ENCODE measurements at places on chromosomes 1 and 21. TPM values are rescaled to one million over a fixed set of nuclear protein-coding genes. Genes with fewer than 3 reads are reported as not detected.

GRCh38 chr1:29292344-29292743 is 56.0 kb downstream of the PTPRU start:
- no peaks in the 10 kb centered on the region for H3K36me3 ChIP-seq
- DNase-seq, result no peak
- H3K4me3 ChIP-seq, result no peak overlapping the region
- H3K27ac ChIP-seq, result no peak overlapping the region
- no peaks in the 10 kb centered on the region for H3K27me3 ChIP-seq
- H3K4me1 ChIP-seq, result no peaks in the 10 kb centered on the region

DNA sequence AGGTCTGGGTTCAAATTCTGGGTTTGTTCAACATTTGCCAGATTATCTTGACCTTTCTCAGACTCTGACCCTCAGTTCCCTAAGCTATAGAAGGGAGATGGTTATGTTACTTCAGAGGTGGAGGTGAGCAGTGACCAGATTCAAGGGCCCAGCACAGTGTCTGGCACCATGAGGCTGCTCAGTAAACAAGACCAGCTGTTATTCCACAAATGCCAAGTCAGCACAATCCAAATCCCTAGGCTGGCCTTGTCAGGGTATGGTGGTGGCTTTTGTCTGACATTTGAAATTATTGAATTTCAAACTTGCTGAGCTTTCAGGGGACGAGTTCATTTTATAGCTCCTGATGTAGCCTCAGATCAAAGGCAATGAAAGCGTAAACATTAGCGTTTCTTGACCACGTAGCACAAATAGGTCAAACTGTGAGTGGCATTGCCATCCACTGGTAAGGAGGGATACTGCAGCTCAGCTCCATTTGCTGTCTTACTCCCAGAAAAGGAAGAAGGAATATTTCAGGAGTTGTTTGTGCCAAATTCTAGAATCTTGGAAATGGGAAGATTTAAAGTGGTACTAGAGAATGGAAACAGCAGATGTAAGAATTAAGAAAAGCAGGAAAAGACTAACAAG is 94.3 kb upstream of the EDN2 start:
- no peak overlapping the region for H3K27ac ChIP-seq
- no peaks in the 10 kb centered on the region for H3K36me3 ChIP-seq
- H3K4me3 ChIP-seq, result no peak overlapping the region
- H3K27me3 ChIP-seq, result no peaks in the 10 kb centered on the region

DNA sequence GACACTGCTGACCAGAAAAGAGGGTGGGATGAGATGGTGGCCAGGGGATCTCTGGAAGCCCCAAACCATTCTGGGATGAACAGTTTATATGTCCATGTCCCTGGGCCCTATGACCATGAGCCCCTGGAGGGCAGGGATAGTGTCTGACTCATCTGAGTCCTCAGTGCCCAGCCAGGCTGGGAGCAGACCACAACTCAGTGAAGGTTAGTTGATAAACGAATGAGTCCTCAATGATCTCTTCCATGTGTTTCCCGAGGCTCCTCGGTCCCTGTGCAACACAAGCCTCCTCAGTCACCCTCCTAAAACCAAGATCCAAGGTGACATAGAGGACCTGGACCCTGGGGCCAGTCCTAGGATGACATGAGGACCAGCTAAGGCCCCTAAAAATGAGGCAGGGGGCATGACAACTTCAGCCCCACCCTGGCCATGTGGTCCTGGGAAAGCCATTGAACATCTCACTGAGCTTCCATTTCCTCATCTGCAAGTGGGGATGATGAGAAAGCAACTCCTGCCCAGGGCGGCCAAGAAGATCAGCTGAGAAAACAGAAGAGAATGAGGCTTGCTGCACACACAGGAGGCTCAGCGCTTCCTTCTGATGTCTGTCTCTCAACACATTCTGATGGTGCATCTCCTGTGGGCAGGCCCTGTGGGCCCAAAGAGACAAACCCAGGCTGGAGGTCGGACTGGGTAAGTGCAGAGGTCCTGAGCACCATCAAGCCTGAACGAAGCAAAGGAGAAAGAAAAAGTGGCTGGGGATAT is 86.3 kb downstream of the GLIS1 start:
- no peak overlapping the region for H3K4me3 ChIP-seq
- no peaks in the 10 kb centered on the region for H3K27me3 ChIP-seq
- no peaks in the 10 kb centered on the region for H3K36me3 ChIP-seq
- DNase-seq, result peak; percentile 57
- no peaks in the 10 kb centered on the region for H3K4me1 ChIP-seq
- H3K27ac ChIP-seq, result no peak overlapping the region

- no peak overlapping the region for H3K4me3 ChIP-seq
- no peak for DNase-seq
- peaks cover 4% of the 10 kb centered on the region for H3K27me3 ChIP-seq
- H3K4me1 ChIP-seq, result no peaks in the 10 kb centered on the region
Measured at GRCh38 chr1:55571767-55572166, 356.6 kb upstream of the USP24 start.

GRCh38 chr1:1320666-1321448 is 3.6 kb downstream of the INTS11 start:
- H3K27ac ChIP-seq, result no peak overlapping the region
- peaks cover 65% of the 10 kb centered on the region for H3K4me1 ChIP-seq
- H3K4me3 ChIP-seq, result no peak overlapping the region
- no peak for DNase-seq
- H3K36me3 ChIP-seq, result peaks cover 35% of the 10 kb centered on the region

DNA sequence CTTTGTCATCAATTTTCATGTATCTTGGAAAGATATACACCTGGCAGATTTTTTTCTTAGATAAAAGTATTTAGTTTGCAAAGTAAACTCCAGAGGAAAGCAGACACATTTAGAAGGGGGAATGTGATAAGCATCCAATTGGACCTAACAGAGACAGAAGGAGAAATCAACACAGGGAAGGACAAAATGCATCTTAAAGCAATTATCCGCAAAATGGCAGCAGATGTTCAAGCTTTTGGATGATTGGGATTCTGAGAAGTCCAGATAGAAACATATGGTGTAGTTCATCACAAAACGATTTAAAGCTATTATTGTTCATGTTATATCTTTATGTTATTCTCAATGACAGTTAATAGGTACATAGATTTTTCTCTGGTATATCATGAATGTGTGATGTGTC is 1153.1 kb upstream of the B3GALT2 start:
- no peak overlapping the region for H3K4me3 ChIP-seq
- no peaks in the 10 kb centered on the region for H3K36me3 ChIP-seq
- no peak for DNase-seq
- no peak overlapping the region for H3K27ac ChIP-seq
- no peaks in the 10 kb centered on the region for H3K27me3 ChIP-seq

GRCh38 chr1:186244825-186245224 is 130.2 kb downstream of the TPR start:
- DNase-seq, result no peak
- H3K27ac ChIP-seq, result no peak overlapping the region
- no peak overlapping the region for H3K4me3 ChIP-seq
- H3K4me1 ChIP-seq, result no peaks in the 10 kb centered on the region

DNA sequence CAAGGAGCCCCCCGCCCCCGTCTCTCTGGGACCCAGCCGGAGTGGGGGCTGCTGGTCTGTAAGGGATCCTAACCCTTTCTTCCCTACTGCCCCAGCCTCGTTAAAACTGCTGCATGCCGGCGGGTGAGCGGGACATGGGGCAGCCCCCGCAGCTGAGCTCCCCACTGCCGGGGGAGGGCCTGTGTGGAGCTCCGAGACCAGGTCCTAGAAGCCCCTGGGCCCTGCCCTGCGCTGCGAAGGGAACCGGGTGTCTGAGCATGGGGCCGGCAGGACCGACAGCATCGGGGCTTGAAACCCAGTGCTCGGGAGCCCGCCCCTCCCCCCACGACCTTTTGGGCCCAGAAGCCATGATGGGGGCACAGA is 9.2 kb upstream of the COL6A1 start:
- H3K36me3 ChIP-seq, result no peaks in the 10 kb centered on the region
- peak overlapping the region; percentile 86 for H3K27ac ChIP-seq
- H3K4me3 ChIP-seq, result peak overlapping the region; percentile 57
- DNase-seq, result peak; percentile 75

GRCh38 chr1:232471250-232471649 is 158.7 kb downstream of the SIPA1L2 start:
- H3K27me3 ChIP-seq, result no peaks in the 10 kb centered on the region
- H3K36me3 ChIP-seq, result no peaks in the 10 kb centered on the region
- DNase-seq, result no peak
- H3K4me1 ChIP-seq, result peaks cover 24% of the 10 kb centered on the region
- no peak overlapping the region for H3K4me3 ChIP-seq

DNA sequence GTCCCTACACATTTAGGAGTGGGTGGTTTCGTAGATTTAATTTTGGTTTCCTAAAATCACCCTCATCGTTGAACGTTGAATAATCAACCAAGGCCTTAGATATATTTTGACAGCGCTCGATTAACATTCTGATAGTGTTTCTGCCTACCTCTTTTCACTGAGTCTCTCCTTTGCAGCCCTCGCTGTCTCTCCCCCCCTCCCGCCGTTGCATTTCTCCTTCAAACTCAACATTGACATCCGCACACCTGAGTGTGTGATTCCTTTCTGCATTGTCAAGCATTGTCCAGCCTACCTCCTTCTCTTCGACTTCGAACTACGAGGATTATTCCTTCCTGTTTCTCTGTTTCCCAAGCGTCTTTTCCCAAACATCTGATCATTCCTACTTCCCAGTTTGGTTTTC is 1.8 kb upstream of the ADAMTS1 start:
- no peak for DNase-seq
- peaks cover 62% of the 10 kb centered on the region for H3K27me3 ChIP-seq
- no peaks in the 10 kb centered on the region for H3K36me3 ChIP-seq
- peak overlapping the region; percentile 78 for H3K4me3 ChIP-seq

DNA sequence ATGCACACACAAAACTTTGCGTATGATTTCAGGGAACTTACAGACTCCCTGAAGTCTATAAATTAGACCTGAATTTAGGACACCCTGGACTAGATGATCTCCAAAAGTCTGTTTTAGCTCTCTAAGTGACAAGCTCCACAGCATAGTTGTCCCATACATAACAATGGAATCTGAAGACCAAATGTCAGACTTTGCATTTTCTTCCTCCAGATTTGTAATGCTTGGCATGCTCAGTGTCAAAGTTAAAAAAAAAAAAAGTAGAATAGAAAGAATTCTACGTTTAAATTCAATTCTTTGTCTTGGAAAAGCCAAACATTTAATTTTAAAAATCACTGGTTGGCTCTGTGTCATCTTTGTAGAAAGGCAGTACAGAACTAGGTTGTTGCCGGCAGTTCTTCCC is 66.7 kb downstream of the OLFML2B start:
- H3K27ac ChIP-seq, result no peak overlapping the region
- peaks cover 23% of the 10 kb centered on the region for H3K36me3 ChIP-seq
- H3K4me3 ChIP-seq, result no peak overlapping the region
- peaks cover 22% of the 10 kb centered on the region for H3K4me1 ChIP-seq
- H3K27me3 ChIP-seq, result no peaks in the 10 kb centered on the region
- no peak for DNase-seq

DNA sequence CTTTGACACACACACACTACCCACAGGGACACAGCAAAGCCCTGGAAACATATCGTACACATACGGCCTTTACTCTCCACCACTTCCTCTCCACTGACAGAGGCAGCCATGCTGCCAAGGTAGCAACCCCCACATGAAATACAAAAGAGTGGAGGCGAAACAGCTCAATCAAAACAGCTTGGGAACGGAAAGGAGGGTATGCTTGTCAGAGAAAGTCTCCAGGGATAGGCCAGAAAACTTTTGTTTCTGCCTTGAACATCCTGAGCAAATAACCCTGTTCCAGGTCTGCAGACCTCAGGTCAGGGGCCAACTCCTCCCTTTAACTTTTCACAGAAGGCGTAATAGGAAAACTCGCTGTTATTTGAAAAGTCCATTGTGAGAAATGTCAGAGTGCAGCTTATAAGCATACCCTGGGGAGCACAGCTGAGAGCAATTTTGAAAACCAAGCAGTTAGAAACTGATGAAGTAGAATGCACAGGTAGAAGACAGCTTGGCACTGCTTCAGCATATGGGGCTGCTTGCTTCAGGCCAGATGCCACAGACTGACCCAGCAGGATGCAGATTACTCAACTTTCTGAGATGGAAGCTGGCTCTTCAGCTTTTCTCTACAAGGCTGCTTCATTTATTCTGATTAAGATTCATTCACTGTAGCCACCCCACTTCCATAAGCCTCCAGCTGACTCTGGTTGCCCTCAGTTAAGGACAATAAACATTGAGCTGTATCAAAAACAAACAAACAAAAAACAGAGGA is 18.0 kb downstream of the KIAA0319L start:
- peak overlapping the region; percentile 81 for H3K27ac ChIP-seq
- H3K4me3 ChIP-seq, result no peak overlapping the region
- no peaks in the 10 kb centered on the region for H3K36me3 ChIP-seq
- DNase-seq, result no peak
- no peaks in the 10 kb centered on the region for H3K27me3 ChIP-seq
- H3K4me1 ChIP-seq, result peaks cover 74% of the 10 kb centered on the region

GRCh38 chr21:34582506-34583150 is 32.3 kb downstream of the RCAN1 start:
- DNase-seq, result no peak
- no peak overlapping the region for H3K4me3 ChIP-seq
- H3K27me3 ChIP-seq, result no peaks in the 10 kb centered on the region

DNA sequence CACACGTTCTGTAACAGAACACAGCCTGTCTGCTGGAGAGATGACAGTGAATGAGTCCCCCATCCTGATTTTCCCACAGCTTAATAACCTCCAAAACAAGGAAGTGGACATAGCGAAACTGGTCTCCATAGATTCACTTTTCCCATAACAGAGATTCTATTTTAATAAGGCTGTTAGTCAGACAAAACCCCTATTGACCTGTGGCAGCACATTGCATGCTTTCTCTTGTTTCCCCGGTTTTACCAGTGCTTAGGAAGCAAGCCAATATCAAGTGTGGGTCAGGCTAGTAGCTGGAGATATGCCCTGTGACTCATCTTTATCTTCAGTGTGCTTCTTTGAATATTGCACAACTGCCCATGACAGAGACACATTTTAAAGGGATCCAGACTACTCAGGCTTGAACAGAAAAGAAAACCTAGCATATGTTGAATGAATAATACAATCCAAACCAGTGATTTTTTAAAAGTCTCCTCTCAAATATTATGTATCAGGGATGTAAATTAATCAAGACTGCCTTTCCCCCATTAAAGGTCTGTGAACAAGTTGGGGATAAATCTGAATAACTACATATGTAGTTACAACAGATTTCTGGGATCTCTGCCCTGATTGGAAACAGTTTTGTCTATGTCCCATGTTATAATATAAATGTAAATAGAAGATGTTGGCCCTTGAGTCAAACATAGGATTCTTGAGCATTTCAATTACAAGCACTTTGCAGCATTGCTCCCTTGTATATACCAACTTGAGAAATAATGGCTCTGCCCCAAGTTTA is 11.9 kb upstream of the CLDN8 start:
- no peak overlapping the region for H3K27ac ChIP-seq
- no peaks in the 10 kb centered on the region for H3K4me1 ChIP-seq
- DNase-seq, result no peak
- H3K4me3 ChIP-seq, result no peak overlapping the region
- H3K36me3 ChIP-seq, result no peaks in the 10 kb centered on the region
- H3K27me3 ChIP-seq, result no peaks in the 10 kb centered on the region

Gene AKT3
- polyA plus RNA-seq, result 4.3 TPM

Gene RASSF5
- polyA plus RNA-seq, result 35.8 TPM

Gene SELP
- 0.97 TPM for polyA plus RNA-seq

Gene ABCA4
- polyA plus RNA-seq, result 0.04 TPM

Gene GLRX2
- polyA plus RNA-seq, result 11.0 TPM

Measured in spleen (tissue), 13 donors.